A549 treated with Mapracorat at 1 μM for 4 hours (cell line): ENCODE measurements at places on chromosomes 2 and 18. TPM values are rescaled to one million over a fixed set of nuclear protein-coding genes. Genes with fewer than 3 reads are reported as not detected.

Gene SELENOI
- total RNA-seq, result 14.3 to 22.3 TPM (median 17.8 TPM) in 5 replicates

Gene RGPD8
- total RNA-seq, result 1.6 to 4.1 TPM (median 3.3 TPM) in 5 replicates

Gene COBLL1
- total RNA-seq, result 4.2 to 6.2 TPM (median 5.1 TPM) in 5 replicates

Gene RNF138
- total RNA-seq, result 11.2 to 13.5 TPM (median 13.5 TPM) in 5 replicates

Gene LRATD1
- total RNA-seq, result 0.05 to 0.08 TPM (median 0.07 TPM) in 4 of 5 replicates, not detected in the other

Gene PPP4R3B
- 24.9 to 32.8 TPM (median 30.5 TPM) in 5 replicates for total RNA-seq

Gene CACNB4
- 0.08 to 0.16 TPM (median 0.13 TPM) in 5 replicates for total RNA-seq

Gene CTLA4
- total RNA-seq, result not detected in 5 replicates

Gene PDE1A
- 0.11 to 0.15 TPM (median 0.12 TPM) in 4 of 5 replicates, not detected in the other for total RNA-seq

Gene RGPD4
- 0.04 to 0.07 TPM (median 0.06 TPM) in 4 of 5 replicates, not detected in the other for total RNA-seq

Gene GYPC
- total RNA-seq, result not detected in 5 replicates

Gene NT5C1B
- total RNA-seq, result not detected in 5 replicates

Gene EFEMP1
- 31.2 to 57.5 TPM (median 41.7 TPM) in 5 replicates for total RNA-seq

Gene PARD6G
- 1.2 to 3.8 TPM (median 2.6 TPM) in 5 replicates for total RNA-seq

Gene VWA3B
- 0.33 to 0.80 TPM (median 0.37 TPM) in 3 of 5 replicates, not detected in the others for total RNA-seq

Gene RESP18
- total RNA-seq, result not detected in 5 replicates

Gene GRB14
- 3.9 to 6.1 TPM (median 5.2 TPM) in 5 replicates for total RNA-seq

Gene GAL3ST2
- 0.15 to 0.42 TPM (median 0.25 TPM) in 5 replicates for total RNA-seq

Gene GBX2
- 1.0 to 3.3 TPM (median 3.0 TPM) in 5 replicates for total RNA-seq

Gene LYG1
- 0.54 to 1.9 TPM (median 1.1 TPM) in 5 replicates for total RNA-seq

Gene C2orf81
- total RNA-seq, result 2.4 to 3.7 TPM (median 2.6 TPM) in 5 replicates

Gene RMND5A
- total RNA-seq, result 22.6 to 28.2 TPM (median 24.9 TPM) in 5 replicates

Gene DNER
- total RNA-seq, result 9.6 to 12.2 TPM (median 10.8 TPM) in 5 replicates

Gene LRP1B
- total RNA-seq, result not detected in 5 replicates

Gene IGFBP5
- 0.08 to 0.25 TPM (median 0.20 TPM) in 5 replicates for total RNA-seq

Gene SERPINB5
- 0.11 to 0.24 TPM (median 0.13 TPM) in 3 of 5 replicates, not detected in the others for total RNA-seq
